ENCODE measurements at places on chromosomes 16 and 17.

DNA sequence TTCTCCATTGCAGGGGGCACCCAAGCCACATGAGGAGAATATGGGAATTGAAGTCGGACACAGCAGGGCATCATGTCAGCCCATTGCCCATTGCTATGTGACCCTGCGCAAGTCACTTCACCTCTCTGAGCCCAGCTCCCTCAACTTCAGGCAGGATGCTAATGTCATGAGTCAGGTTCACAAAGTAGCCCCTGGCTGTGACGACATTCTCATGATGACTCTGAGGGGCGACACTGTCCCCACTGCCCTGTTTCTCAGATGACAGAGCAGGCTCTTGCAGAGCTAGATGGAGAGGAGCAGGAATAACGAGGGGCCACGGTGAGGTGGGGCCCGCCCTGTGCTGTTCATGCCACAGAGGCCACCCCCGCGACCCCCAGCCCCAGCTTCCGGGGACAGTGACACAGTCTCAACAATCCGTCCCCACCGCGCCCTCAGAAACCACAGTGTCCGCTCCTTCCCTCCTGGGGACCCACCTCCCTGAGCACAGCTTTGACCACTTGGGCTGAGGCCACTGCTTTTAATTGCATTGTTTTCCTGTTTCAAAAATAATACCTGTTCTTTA is 13.2 kb upstream of the ZNF469 start:
- DNase-seq: no peak

DNA sequence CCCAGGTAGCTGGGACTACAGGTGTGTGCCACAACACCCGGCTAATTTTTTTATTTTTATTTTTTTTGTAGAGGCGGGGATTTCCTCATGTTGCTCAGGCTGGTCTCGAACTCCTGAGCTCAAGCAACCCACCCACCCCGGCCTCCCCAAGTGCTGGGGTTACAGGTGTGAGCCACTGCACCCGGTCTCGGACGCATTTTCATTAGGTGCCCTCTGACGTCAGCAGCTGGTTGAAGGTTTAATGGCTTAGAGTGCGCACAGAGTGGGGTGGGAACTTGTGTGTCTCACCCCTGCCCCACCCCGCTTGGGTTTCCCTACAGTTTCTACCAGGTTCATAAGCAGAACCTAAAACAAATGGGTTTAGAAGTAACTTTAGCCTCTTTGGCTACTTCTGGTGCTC is 109.0 kb downstream of the N4BP1 start:
- DNase-seq: no peak

GRCh38 chr16:31050280-31051030 is 17.1 kb downstream of the STX4 start:
- no peak for DNase-seq

DNA sequence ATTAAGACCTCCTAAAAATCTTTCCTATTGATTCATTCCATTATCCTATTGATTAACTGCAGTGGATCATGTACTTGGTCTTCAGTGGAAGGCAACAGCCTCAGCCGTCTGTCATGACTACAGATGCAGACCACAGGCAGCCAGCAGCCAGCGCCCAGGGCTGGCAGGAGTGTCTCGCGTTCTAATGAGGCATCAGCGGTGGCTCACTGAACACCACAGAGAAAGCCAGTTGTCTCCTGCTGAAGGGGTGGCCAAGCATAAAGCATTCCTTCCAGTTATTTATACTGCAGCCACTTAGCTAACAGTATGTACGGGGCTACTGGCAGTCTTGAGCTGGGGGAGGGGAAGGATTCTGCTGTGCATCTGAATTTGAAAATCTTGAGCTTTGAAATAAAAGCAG is 214.3 kb downstream of the IRX3 start:
- DNase-seq: no peak

- no peak for DNase-seq
Measured at GRCh38 chr16:30929167-30929566, 5.8 kb downstream of the FBXL19 start.

DNA sequence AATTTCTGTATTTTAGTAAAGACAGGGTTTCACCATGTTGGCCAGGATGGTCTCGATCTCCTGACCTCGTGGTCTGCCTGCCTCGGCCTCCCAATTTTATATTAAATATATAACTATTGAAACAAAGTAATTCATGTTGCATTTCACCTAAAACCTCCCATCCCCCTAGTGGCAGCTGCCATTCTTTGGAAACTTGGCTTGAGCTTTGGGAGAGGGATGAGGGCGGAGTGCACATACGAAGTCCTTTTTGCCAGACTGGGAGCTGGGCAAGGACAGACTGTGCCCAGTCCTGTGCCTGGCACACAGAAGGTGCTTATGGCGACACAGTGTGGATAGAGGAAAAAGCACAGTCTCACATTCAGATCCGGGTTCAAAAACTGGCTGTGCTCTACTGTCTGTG is 83.8 kb downstream of the NETO2 start:
- DNase-seq: no peak

DNA sequence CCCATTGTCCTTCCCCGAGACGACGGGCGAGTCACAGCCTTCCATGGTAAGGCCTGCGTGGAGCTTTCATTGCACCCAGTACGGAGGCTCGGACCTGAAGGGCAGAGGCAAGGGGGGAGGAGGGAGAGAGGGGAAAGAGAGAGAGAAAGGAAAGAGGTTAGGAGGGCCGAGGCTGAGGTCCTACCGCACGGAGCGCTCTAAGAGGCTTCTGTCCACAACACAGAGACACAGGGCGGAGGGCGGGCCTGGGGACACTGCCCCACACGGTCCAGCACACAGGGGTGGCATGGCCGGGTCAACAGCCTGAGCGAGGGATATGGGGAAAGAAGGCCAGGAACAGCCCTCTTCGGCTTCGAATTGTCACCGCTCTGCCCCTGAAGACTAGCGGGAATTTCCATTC is 87.8 kb downstream of the ZFHX3 start:
- DNase-seq: no peak

DNA sequence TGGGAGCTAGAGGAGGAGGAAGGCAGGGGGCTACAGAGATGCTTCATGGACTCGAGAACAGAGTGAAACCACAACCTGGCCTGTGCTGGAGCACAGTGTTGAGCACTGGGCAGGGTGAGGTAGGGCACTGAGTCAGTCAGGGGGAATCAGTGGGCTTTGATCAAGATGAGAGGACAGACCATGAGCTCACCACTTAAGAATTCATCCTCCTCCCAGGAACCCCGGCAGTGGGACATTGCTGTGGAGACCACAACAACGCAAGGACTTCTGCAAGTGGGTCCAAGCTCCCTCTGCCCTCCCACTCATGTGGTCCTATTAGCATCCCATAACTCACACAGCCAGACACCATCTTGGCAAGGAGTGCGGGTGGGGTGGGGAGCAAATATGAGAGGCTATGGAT is 1.7 kb upstream of the CES5A start:
- no peak for DNase-seq

GRCh38 chr17:12731839-12732238 is 57.5 kb upstream of the ARHGAP44 start:
- DNase-seq: no peak

DNA sequence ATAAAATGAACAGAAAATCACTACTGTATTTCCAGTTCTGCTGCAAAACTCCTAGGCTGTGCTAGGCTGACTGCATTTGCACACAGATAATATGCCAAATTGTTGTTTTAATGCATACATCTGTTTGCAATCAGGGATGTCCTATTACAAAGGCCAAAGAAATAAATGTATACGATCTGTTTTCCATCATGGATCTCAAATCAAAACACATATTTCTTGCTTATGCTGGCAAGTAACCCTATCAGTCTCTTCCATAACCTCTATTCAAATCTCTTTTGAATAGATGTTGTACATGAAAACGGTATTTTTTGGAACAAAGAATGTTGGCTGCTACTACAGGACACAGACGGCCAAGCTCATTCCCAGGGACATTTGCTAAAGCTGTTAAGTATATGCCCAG is 56.6 kb downstream of the DUSP14 start:
- no peak for DNase-seq

- DNase-seq: no peak
Measured at GRCh38 chr17:44219616-44220212, at the start of gene UBTF. Gene UBTF (minus strand): TSS chr17:44219675. CDS start chr17:44218229, 1,446 bp downstream.

DNA sequence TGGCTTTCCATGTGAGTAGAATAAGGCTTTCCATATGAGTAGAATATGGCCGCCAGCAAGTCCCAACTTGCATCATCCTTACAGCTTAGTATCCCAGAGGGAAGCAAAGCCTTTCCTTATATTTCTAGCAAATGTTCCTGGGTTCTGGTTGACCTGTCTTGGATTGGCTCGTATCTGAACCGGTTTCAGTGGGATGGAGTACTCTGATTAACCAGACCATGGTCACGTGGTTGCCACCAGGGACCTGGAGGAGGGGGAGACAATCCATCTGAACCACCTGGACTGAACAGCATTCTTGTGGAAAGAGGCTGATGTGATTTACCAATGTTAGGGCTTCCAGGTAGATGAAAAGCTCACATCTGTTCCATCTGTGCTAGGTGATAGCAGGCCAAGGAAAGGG is 89.0 kb downstream of the SHISA6 start:
- DNase-seq: no peak

DNA sequence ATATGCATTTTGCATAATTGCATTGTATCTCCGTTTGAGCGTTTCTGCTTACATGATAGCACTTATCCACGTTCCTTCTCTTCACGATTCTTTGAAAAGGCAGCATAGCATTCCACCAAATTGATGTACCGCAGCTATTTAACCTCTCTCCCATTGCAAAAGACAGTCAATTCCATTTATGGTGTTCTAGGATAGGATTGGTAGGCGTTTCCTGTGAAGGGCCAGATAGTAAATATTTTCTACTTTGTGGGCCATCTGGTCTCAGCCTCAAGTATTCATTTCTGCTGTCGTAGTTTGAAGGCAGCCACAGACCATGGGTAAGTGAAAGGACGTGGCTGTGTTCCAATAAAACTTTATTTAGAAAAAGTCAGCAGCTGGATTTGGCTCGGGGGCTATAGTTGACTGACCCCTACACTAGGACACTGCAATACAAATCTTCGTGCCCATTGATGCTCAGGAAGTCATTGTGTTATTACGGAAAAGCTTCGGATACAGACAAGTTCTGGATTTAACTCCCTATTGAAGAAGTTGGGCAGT is 10.1 kb downstream of the SNX29 start:
- no peak for DNase-seq

DNA sequence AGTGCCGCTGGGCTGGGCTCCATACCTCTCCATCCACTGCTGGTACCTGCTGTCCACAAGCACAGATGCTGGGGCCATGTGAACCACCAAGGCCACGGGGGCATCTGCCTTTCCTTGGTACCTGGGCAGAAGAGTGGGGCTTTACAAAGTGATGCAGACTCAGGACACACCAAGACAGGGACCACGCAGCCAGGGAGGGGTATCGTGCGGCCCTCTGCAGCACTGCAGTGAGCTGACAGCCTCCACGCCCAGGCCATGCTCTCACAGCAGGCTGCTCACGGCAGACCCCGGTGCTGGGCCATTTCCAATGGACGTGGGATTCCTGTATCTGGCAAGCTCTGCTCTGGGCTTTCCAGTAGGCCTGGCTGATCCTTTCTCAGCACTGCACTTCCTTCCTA is 14.4 kb downstream of the ELAC2 start:
- DNase-seq: no peak

GRCh38 chr17:81923302-81924260 is 4.0 kb downstream of the MAFG start:
- DNase-seq: peak; percentile 51

GRCh38 chr16:27232061-27232900 is 29.0 kb downstream of the KDM8 start:
- DNase-seq: no peak

GRCh38 chr17:8386841-8387240 is 3.8 kb upstream of the RPL26 start:
- DNase-seq: no peak

GRCh38 chr16:55039511-55039910 is 108.8 kb downstream of the IRX5 start:
- DNase-seq: no peak

DNA sequence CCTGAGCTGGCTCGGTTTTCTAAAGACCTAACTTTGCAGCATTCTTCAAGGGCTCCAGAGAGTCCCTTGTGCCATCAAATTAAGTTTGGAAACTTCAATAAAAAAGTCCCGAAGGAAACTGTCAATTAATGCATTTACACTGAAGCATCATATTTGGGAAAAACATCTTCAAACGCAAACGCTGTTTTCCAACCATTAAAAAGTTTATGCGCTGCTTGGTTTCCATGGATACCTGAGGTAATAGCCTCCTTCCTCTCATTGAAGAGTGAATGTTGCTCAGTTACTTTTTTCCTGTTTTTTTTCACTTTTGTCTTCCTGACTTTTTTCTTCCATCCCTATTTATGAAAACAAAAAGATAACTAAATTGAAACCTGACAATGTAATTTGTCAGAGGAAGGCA is 399.1 kb downstream of the MAF start:
- DNase-seq: no peak

GRCh38 chr16:2520784-2521531 is 787 bp downstream of the AMDHD2 start:
- no peak for DNase-seq

- DNase-seq: no peak
Measured at GRCh38 chr17:78808163-78808562, 26.1 kb upstream of the CYTH1 start.

DNA sequence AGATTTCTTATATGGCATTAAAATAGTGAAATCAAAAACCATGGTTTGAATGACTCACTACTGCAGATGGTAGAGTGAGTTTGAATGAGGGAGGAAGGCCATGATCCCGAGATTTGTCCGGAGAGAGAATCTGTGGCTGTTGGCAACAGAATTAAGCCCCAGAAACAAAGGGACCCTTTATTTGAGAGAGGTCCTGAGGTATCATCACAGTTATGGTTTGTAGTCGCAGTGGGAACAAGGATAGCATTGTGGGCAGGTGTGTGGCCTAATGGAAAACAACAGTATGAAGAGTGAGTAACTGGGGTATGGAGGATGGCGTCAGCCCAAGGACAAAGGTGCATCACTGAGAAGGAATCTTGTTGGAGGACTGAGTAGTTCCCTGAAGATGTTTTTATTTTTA is 8.5 kb upstream of the ZFP3 start:
- DNase-seq: no peak

GRCh38 chr16:47395733-47396498 is 64.9 kb downstream of the ITFG1 start:
- no peak for DNase-seq

DNA sequence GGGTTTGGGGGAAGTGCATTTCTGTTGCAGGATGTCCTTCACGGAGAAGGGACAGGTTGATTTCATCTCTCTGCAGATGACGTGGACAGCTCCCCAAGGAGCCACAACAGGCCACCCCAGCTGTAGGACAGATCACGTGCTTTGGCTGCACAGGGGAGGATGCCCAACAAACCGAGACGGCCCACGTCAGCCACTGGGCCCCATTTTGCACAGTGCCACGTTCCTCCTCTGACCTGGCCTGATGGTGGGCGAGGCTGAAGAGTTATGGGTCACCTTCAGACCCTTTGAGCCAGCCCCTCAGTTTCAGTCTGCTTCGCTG is 9.0 kb upstream of the RHBDL3 start:
- DNase-seq: no peak

DNA sequence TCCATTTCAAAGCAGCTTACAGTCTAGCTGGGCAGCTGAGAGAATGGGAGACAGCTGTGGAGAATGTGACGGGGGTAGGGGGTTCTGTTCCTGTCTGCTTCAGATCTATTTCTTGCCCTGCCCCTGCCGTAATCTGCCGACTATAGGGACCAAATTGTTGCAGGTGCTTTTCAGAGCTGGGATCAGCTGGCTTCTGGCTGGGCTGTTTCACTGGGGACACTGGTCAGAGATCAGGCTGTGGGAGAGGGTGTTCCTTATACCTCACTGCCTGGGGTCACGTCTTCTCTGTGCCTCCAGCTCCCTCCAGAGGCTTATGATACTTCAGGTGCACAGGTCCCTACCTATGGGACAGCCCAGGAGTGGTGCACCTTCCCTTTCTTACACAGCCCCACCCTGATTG is 514.9 kb upstream of the GOT2 start:
- DNase-seq: no peak

Data from retinal pigment epithelial cell (primary cell).